ENCODE measurements at places on chromosomes 4 and X.

- no peak for DNase-seq
Measured at GRCh38 chrX:16167181-16167580, at the start of gene MAGEB17. Gene MAGEB17, plus strand, starts transcription at chrX:16167481. Its CDS starts 2,902 bp downstream, at chrX:16170383.

DNA sequence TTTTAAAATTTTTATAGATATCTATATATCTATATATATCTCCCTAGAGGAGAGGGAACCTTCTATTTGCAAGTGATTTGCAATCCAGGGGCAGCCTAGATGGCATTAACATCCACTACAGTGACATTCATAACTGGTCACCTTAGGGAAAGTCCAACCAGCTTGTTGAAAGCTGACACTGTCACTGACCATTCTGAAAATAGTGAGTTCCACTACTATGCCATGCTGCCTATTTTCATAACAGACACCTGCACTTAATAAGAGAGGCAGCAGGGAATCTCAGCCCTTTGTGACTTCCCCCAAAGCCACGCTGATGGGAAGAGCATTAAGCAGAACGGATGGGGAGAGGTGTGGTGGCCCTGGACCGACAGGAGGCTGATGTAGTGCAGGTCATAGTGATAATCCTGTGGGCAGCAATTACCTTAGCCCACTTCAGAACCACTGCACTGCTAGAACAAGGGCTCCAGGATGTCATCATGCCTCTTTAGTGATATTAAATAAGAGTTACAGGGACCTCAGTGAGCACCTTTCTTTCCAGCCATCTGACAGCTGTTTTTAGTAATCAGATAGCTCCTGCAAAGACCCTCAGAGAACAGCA is 51.3 kb downstream of the GPRIN3 start:
- DNase-seq = no peak

GRCh38 chr4:107330916-107331315 is 294.8 kb upstream of the DKK2 start:
- no peak for DNase-seq

- no peak for DNase-seq
Measured at GRCh38 chr4:76931576-76932276, 17.8 kb upstream of the SEPTIN11 start.

DNA sequence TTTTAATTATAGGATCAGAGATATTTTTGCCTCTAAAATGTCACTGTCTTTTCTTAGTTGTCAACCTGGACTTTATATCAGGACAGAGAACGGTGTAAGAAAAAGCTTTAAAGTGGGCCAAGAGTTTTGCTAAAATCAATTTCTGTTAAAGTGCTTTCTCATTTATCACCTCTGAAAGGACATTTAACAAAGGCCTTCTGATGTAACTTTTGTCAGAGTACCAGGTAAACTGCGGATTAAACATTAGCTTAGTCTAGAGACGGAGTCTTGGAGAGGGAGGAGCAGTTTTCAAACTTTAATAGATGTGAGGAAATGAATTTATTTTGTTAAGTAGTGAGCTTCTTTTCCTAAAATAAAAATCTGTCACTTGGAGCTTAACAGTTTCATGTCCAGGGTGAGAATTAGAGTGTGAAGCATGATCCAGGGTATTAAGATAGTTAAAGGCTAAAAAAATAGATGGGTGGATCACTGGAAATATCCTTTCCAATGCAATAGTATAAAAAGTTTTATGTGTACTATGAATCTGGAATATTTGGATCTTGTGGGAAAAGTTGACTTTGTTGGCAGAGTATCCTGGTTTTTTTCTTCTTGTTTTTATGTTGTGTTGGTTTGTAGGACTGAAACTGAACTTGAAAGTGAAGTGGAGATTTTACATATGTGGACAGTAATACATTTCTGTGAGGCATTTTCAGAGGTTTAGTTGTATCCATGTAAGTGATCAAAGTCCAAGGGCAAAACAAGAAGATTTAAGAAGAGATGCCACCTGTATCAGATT is 33.6 kb upstream of the BMPR1B start:
- no peak for DNase-seq

- DNase-seq = no peak
Measured at GRCh38 chr4:108036213-108036612, 46.5 kb downstream of the HADH start.

GRCh38 chr4:80336582-80336981 is 1.1 kb downstream of the CFAP299 start:
- no peak for DNase-seq

DNA sequence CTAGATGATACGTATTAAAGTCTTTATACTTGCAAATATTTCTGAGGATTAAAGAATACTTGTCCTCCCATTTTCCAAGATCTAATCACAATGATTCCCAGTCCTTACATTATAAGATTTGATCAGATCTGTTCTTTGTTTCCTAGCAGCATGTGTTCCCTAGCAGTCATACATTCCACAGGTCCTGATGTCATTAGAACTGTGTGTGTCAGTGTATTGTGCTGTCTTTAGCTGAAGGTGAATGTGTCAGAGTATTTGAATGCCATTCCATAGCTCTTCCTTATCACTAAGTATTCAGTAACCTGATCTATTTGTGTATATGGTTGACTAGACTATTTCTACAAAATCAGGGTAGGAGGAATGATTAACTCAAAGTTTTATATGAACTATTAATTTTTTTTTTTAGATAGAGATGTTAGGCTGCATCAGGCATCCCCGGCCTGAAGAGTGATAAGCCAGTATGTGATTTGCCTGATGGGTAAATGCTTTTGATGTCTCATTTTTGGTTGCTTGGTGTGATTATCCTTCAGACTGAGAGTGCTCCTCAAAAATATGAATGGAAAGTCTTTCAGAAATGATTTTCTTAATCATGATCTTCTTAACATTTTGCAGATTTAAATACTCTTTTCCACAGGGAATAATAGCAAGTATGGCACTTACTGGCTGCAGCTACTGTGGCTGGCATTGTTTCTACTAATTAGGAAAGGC is 4.4 kb downstream of the ADGRL3 start:
- no peak for DNase-seq

DNA sequence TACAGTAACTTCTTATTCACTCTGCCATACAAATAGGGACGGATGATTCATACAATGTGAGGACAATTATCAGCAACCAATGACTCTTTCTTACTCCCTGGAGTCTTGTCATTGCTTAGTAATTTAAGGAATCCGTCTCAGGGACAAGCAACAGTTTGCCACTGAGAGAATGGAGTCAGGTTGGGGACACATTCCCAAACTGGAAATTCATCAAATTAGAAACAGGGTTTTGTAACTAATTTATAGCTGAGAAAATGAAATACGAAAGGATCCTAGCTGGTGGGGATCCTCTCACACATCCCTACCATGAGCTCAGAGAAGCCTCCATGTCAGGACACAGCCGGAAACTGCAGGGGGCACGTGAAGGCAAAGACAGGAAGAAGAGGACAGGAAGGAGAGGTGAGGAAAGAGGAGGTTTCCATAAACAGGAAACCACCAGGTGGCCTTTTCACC is 50.4 kb upstream of the KDR start:
- peak; percentile 48 for DNase-seq

GRCh38 chrX:84666086-84666485 is 163.8 kb upstream of the HDX start:
- DNase-seq = no peak

DNA sequence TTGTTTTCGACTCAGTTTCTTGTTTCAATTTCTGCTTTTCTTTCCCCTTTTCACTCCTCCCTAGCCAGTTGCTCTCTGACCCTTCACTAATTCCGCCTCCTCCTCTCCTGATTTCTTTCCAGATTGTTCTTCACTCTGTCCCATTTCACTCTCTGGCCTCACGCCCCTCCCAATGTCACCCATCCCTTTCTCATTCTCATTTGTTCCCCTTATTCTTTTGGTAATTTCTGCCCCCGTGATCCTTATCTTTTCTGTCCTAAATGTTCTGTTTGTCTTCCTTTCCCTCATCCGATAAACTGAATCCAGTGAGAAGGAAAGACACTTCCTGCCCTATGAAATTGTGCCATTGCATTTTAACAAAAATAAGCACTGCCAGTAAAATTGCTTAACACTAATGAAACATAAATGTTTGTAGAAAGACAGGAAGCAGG is 94.5 kb upstream of the RASGEF1B start:
- DNase-seq = no peak

- no peak for DNase-seq
Measured at GRCh38 chrX:39163581-39164126, 362.4 kb downstream of the MID1IP1 start.

- DNase-seq = no peak
Measured at GRCh38 chr4:171719691-171720090, 93.5 kb upstream of the GALNTL6 start.

- DNase-seq = peak; percentile 22
Measured at GRCh38 chr4:109005523-109005922, 242.7 kb upstream of the ETNPPL start.

- DNase-seq = peak; percentile 62
Measured at GRCh38 chr4:147340111-147340510, 140.8 kb upstream of the EDNRA start.

DNA sequence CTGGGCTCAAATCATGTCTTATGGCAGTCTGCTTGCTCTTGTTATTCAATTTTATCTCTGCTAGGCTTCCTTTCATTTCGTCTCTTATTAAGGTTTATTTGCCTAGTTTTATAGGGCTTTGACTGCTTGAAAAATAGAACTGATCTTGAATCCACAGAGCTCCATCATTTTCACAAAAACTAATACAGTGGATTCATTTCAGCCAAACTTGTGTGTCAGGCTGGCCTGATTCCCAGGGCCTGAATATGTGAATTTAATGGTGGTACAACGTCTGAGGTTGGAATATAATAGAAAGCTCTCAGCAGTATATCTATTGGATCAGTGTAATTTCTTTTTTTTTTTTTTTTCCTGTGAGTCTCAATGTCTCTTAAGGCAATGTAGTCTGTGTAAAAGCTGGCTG is 123.3 kb downstream of the POU4F2 start:
- DNase-seq = no peak

DNA sequence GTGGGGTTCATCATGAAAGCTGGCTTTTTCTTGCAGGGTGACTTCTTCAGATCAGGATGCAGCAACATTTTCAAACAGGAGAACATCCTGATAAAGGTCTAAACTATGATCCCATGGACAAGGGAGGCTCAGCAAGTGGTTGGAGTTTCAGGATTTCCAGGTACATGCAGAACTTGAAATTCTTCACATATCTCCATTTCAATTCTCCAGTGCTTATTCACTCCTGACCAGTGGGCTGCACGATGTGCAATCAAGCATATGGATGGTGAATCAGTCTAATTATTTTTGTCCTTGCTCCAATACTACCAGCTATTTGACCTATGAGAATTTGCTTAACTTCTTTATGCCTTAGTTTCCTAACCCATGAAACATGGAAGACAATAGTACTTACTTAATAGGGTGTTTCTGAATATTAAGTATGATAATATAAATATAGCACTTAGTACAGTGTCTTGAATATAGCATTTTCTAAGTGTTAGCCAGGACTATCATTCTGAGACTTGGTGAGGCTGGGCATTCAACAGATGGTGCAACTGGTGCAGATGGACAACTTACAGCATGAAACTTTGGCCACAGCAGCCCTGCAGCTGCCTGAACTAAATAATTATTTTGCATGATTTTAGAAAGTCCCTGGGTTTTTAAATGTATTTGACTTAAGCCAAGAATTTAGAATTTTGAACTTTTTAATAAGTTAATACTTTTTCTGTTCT is 92.4 kb downstream of the HPGD start:
- DNase-seq = no peak

DNA sequence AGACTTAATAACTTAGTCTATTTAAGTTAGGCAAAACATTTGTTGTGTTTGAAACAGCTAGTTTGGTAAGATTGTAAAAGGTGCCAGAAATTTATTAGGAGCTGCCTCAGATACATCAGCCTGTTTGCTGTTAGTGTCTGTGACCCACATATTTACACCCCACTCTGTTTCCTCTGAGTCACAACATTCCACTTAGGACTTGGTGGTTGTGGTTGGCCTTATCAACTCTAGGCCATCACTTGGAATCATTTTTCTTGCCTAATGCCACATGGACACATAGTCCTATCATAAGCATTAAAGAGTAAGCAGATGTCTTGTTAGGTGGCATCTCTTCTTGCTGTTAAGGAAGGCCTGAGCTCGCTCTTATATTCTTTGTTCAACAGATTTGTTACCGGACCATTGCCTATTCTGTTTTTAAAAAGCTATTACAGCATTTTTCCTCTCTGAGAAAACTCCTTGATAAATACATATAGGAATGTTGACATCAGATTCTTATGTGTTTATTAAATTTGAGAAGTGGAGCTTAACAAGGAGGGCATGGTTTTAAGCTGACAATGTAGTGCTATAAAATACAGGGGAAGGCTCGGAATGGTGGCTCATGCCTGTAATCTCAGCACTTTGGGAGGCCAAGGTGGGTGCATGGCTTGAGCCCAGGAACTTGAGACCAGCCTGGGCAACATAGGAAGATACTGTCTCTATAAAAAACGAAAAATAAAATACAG is 51.2 kb upstream of the PGRMC2 start:
- DNase-seq = no peak

- no peak for DNase-seq
Measured at GRCh38 chr4:147328189-147328588, 152.7 kb upstream of the EDNRA start.

- DNase-seq = no peak
Measured at GRCh38 chrX:20237864-20238263, 28.8 kb downstream of the RPS6KA3 start.

GRCh38 chr4:98284640-98285046 is 23.5 kb downstream of the RAP1GDS1 start:
- DNase-seq = peak; percentile 42

DNA sequence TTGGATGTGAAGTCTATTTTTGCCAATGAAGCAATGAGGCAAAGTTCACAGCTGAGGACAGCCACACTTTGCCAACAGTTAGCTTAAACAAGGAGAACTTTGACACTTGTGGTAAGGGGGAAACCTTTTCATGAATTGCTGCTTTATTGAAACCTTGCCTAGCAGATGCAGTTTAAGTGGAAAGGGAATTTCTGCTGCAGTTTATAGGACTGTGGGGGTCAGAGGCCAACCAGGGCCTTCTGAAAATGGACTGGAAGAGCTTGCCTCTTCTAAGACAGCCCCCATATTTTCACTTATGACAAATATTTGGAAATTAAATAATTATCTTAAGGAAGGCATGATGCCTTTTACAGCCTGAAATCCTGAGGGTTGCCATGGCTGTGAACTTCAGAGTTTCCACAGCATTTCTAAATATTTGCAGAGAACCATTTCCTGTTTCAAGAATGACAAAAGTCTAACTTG is 550.3 kb downstream of the RAB28 start:
- DNase-seq = no peak

DNA sequence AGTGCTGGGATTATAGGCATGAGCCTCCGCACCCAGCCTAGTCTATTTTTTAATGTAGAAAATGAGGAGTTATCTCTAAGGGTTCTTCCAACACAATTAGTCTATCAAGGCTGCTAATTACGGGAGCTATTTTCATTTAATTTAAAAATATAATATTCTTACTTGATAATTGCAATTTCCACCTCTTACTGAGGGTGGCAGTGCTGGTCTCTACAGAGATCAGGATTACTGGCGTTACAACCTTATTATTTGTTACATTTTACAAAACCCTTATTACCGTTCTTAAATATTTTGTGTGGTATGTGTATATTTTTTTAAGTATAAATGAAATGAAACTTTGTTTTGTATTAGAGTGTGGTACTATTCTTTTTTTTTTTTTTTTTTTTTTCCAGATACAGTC is 17.6 kb upstream of the GK start:
- DNase-seq = no peak

- DNase-seq = peak; percentile 49
Measured at GRCh38 chrX:153970357-153971123, 1.1 kb downstream of the HCFC1 start.
